ENCODE measurements at places on chromosomes 6 and 20.

- DNase-seq: no peak
Observed at GRCh38 chr6:109623288-109623687, 67.7 kb downstream of the AK9 start.

GRCh38 chr6:170185175-170185978 is 105.5 kb downstream of the DLL1 start:
- DNase-seq: no peak

- DNase-seq: no peak
Observed at GRCh38 chr6:26183237-26183580, 96.0 kb downstream of the HFE start.

GRCh38 chr6:138959521-138959920 is 28.5 kb downstream of the REPS1 start:
- no peak for DNase-seq

DNA sequence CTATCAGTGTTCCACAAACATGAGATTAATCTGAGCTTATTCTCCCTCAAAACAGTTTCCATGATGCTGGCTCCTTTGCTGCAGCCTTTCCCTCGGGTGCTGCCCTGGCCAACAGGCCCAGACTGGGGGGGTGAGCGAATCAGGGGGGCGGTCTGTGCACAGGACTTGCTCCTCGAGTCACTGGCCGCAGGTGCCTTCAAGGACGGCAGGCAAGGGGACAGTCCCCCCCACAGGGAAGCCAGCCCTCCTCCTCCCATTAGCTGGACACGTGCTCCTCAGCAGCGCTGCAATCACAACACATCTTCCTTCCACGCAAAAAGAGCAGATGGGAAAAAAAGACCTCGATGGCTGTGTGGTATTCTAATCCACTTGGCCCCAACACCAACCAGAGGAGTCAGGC is 10.0 kb downstream of the YTHDF1 start:
- no peak for DNase-seq

- no peak for DNase-seq
Observed at GRCh38 chr20:31749223-31749622, 10.1 kb downstream of the TPX2 start.

- no peak for DNase-seq
Observed at GRCh38 chr6:144536079-144536478, 250.9 kb downstream of the UTRN start.

DNA sequence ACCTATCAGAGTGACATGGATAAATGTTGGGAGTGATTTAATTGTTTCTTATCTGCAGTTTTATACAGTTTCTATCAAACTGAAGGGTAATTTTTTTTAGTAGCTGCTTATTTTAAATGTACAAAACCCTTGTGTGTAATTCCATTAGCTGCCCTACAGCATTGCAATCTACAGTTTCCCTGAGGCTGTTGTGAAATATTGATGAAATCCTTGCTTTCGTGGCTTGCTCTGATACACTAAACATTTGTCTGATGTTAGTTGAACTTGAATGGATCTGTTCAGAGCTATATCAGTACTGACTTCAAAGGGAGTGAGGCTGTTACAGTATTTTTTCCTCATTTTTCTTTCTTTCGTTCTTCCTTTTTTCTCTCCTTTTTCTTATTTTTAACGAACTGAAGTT is 255.4 kb downstream of the TSHZ2 start:
- no peak for DNase-seq

DNA sequence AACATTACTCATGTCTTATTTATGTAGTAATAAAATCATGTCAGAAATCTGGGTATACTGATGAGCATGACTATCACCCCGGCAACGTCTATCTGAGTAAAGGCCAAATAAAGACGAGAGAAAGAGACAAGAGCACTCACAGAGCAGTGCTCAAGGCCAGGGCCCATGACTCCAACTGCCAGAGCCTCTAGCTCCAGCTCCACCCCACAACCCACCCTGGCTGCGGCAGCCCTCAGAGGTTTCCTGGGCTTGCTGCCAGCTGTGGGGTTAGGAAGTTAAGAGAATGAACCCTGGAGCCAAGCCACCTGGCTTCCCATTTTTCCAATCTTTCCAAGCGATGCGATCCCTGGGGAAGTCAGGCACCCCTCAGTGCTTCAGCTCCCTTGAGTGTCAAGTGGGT is 92.0 kb upstream of the PAX1 start:
- no peak for DNase-seq

- no peak for DNase-seq
Observed at GRCh38 chr6:139778688-139779087, 404.2 kb upstream of the CITED2 start.

Data from activated T-cell treated with anti-CD3 and anti-CD28 coated beads, Interleukin-2, amount 50 U/mL, for 1 hour (primary cell).